ENCODE measurements at places on chromosomes 5 and 9.

DNA sequence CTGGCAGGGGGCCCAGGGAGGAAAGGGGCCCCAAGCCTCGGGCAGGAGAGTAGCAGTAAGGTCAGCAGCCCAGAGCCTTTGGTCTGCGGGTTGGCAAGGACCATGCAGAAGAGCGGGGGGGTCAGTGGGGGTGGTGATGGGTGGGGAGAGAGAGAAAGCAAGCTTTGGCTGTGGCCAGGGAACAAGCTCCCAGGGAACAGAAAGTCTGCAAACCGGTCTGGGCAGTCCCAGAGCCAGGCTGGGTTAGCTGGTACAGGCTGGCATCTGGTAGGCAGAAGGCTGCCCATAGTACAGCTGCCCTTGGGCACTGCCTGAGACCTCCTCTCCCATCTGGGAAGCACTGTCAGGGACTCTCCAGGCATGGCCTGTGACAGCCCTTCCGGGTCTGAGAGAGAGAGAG lies 10.5 kb upstream of the EPB41L4B start:
- DNase-seq: no peak

- no peak for DNase-seq
Measured at GRCh38 chr5:124179819-124180218, 566.6 kb downstream of the ZNF608 start.

DNA sequence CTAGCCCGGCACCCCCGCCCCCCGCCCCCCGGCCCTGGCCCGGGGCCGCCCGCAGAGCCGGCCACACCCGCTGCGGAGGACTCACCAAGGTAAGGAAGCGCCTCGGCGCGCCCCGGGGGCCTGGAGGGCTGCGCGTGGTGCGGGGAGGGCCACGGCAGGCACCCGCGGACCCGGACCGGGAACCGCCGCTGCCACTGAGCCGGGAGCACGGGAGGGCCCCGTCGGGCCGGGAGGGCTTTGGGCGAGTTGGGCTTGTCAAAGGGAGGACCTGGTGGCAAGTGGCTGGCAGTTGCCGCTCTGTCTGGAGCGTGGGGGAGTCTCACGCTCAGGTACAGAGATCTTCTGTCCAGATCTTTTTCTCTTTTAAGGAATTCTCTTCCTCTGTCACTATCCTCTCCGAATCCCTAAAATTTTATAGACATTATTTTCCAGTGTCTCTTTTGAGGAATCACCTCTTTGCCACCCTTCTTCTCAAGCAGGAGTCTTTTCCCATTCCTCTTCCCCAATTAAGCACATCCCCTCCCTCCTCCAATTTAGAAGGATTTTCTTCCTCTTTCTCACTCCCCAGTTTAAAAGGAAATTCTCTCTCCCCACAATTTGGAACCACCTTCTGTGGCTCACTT lies 11.3 kb upstream of the LHX2 start:
- no peak for DNase-seq

DNA sequence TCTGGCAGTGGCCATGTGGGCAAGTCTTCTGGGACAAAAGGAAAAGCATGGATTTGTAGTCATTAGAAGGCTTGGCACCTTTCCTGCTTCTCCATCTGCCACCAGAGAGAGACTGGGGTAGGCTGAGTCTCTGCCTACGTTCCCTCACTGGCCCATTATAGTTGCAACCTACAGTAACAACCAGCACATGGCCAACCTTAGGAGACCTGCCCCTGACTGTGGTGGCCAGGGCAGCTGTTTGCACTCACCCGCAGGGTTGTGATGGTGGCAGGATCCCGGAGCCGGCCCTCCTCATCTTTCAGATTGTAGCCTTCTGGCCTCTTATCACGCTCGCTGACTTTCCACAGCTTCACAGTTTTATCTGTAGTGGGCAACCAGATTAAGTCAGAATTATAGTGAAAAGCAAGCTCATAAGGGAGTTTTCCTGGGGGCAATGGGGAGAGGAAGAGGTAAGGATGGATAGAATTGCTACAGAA lies 174.9 kb upstream of the GPR151 start:
- peak; percentile 98 for DNase-seq

- no peak for DNase-seq
Measured at GRCh38 chr9:132002643-132003318, 76.9 kb downstream of the MED27 start.

GRCh38 chr9:75418518-75418917 lies 330.2 kb downstream of the OSTF1 start:
- no peak for DNase-seq

- no peak for DNase-seq
Measured at GRCh38 chr5:107958861-107959260, 288.1 kb upstream of the EFNA5 start.

DNA sequence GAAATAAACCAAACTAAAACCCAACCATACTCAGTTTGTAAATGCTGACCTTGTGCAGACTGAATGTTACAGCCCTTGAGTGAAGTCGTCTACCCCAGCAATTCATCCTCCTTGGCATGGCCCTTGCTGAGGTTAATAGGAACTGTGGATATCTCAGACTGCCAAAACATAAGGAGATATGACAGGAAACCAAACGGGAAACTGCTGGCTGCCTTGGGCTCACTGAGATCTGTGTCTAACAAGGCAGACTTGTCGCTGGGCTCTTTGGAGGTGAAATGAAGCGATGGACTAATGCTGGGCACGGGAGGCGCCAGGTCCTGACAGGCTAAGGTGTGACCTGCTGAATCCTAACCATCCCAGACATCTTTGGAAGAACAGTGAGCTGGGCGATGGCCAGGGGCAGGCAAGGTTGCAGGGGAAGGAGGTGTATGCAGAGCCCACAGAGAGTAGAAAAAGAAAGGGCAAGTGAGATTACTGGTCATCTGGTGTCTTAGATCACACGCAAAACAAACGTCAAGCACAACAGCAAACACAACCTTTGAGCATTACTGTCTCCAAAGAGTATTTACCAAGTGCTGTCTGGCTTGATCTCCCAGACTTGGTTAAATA lies 44.6 kb upstream of the ALDH1A1 start:
- DNase-seq: no peak

DNA sequence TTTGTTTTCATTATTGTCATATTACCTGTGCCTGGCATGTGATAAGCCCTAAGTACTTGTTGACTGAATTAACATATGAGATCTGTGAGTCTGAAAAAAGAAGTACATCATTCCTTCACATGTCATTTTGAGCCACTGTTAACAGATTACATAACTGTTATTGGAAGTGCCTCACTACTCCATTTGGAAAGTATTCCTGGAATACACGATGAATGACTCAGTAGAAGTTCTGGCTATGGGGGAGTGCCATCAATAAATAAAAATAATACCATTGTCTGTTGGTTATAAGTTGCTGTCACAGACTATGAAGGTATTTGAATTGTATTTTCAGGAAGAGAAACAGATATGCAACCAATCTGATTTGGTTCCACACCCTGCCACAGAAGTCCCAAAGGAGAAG lies 12.9 kb downstream of the NIPSNAP3B start:
- no peak for DNase-seq

- DNase-seq: no peak
Measured at GRCh38 chr9:36053971-36054370, 17.3 kb downstream of the RECK start.

- DNase-seq: no peak
Measured at GRCh38 chr5:31415960-31416359, 115.9 kb downstream of the DROSHA start.

DNA sequence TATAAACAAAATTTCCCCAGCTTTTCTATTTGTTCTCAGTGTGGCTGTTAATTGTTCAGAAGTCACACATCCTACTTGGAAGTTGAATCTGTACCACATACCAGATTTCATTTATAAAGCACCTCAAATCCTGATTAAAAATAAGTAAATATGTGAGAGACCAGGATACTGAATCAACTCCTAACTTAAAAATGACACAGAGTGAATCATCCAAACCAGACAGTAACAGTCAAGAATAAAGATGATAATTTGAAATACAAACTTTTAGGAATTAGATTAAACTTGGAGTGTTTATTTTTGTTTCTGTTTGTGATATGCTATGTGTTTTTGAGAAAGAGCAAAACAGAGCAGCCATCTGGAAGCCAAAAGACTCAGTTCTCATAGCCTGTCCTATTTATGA lies 633.2 kb upstream of the RORB start:
- DNase-seq: no peak

- DNase-seq: no peak
Measured at GRCh38 chr5:149220750-149221149, 50.9 kb upstream of the AFAP1L1 start.

GRCh38 chr5:141373673-141374317 lies at the start of gene PCDHGA6:
TSS of gene PCDHGA6 (plus strand) at chr5:141373891. CDS start at chr5:141374084, 193 bp downstream.
- DNase-seq: no peak

GRCh38 chr5:137126829-137127228 lies 372.3 kb downstream of the SPOCK1 start:
- no peak for DNase-seq

Data from NCI-H524 treated with DMSO at 0.1 percent for 48 hours (cell line).